ENCODE measurements at places on chromosomes 5 and 9.
A peak's percentile ranks its signal among the peaks of the same experiment; 100 is the strongest.

DNA sequence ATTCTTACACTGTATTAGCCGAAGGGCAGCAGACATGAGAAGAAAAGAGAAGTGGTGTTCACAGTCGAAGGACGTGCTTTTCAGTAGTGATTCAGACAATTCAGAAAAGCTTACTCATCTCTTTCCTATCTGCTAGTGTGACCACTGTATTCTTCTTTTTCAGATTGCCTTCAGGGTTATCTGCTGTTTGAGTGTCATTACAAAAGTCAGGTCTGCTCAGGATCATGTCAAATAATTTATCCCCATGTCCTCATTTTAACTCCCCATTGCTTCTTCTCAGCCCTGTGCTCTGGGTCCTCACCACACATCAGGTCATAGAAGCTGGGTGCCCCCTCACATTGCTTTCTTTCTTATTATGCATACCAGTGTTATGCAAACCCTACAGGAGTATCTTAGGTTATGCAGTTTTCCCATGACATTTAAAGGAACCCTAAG is 394.0 kb downstream of the CETN3 start:
- DNase-seq: no peak

- DNase-seq: no peak
Observed at GRCh38 chr9:113599646-113600022, 136.1 kb downstream of the RGS3 start.

- no peak for DNase-seq
Observed at GRCh38 chr9:92679413-92680165, 9.7 kb upstream of the IPPK start.

- DNase-seq: no peak
Observed at GRCh38 chr5:127441799-127442484, 75.5 kb upstream of the PRRC1 start.

GRCh38 chr9:121709798-121710197 is 58.4 kb downstream of the DAB2IP start:
- no peak for DNase-seq

DNA sequence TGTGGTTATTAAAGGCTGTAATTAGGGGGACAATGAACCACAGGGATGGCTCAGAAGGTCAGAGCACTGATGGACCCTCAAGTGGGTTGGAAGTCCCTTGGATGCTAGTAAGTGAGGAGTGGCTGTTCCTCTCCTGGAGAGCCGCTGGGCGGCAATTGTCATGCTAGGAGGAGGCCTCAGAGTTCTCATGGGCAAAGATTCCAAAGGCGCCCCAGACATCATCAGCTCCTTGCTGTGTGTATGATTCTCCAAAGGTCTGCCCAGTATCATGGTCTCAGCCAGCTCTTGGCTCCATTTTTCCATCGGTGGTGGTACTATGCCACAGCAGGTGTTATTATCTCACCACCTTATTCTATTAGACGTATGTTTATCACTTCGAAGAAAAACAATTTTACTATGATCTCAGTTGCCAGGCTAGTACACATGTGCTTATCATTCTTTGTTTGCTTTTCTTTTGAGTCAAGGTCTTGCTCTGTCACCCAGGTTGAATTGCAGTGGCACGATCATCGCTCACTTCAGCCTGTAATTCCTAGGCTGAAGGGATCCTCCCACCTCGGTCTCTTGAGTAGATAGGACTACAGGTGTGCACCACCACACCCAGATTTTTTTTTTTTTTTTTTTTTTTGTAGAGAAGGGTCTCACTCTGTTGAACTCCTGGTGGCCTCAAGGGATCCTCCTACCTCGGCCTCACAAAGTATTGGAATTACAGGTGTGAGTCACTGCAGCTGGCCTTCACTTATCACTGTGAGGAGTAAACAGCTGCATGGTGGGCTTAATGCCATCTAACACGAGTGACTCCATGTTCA is 46.8 kb downstream of the EXOSC2 start:
- no peak for DNase-seq

GRCh38 chr9:91549177-91549576 is 125.5 kb upstream of the NFIL3 start:
- DNase-seq: no peak

- DNase-seq: no peak
Observed at GRCh38 chr9:91150998-91151717, 210.6 kb downstream of the AUH start.

DNA sequence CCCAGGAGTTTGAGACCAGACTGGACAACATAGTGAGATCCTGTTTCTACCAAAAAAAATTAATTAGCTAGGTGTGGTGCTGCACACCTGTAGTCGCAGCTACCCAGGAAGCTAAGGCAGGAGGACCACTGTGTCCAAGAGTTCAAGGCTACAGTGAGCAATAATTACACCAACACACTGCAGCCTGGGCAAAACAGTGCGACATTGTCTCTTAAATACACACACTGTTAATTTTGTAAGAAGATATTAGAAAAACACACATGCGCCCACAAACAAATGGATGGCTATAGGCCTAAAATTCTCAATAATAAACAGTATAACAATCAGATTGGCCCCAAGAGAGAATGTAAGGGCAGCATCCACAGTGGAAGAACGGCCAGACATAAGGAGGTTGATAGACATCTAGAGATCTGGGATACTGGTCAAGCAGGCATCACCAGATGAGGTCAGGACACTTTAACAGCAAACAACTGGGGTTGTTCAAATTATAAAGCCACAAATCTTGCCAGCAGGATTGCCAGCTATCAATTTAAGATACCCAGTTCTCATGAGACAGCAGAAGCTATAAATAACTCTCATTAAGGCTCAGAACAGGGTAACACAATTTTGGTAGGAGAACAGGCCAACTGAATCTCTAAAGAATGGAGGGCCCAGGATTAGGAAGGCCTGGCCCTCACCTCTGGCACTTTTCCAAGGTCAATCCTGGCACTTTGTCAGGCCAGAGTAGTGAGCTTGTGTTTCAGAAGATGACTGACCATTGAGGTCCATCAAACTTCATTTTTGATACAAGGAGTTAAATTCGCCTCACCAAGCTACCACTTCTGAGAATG is 29.5 kb downstream of the GOLPH3 start:
- no peak for DNase-seq

GRCh38 chr5:148372893-148373292 is 10.9 kb upstream of the FBXO38 start:
- no peak for DNase-seq

DNA sequence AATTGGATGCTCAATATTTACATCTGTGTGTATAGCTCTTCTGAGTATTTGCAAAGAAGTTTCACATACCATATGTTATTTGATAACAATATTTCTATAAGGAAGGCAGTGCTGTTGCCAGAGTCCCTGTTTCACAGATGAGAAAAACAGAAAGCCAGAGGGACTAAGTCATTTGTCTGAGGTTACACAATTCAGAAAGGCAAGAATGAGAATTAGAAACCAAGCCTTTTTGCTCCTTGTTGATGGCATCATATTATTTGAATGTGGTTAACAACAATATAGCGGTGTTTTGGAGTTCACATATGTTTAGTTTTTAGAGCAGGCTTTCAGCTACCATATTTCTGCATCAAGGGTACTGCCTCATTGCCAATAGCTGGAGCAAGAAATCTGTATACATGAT is 110.9 kb upstream of the PRLR start:
- DNase-seq: no peak

DNA sequence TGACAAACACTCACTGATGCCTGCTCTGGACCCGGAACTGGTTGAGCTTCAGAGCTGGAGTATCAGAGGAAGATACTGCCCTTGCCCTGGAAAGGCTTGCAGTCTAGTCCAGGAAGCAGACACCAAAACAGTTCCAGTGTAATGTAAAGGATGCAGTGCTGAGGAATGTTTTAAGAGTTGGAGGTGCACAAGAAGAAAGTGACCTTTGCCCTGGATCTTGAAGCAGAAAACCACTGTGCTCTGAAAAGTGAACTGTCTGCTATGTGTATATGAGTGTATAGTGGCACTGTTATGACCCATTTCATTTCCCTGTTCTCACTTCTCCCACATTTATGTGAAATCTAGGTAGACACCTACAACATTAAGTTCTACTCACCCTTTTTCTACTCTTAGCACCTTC is 2.1 kb downstream of the ZNF346 start:
- no peak for DNase-seq

- no peak for DNase-seq
Observed at GRCh38 chr9:19199012-19199411, 31.5 kb upstream of the DENND4C start.

- peak; percentile 40 for DNase-seq
Observed at GRCh38 chr9:63817622-63818518, 1467.1 kb downstream of the FOXD4L5 start.

GRCh38 chr5:62767650-62768049 is 189.0 kb downstream of the LRRC70 start:
- no peak for DNase-seq

DNA sequence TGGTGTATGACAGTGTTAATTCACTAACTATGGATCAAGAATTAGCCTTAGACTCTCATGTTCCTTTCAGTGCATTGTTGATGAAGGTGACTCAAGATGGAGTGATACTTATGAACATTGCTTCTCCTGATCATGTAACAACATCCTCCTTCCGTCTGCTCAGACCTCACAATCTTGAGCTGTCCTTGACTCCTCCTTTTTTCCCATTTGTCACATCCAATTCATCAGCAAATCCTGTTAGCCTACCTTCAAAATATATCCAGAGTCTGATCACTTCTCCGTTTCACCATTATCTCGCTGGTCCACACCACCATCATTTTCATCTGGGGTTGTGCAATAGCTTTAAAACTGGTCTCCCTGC is 9.2 kb upstream of the SEMA6A start:
- DNase-seq: no peak

- DNase-seq: no peak
Observed at GRCh38 chr5:134494780-134495179, 30.7 kb upstream of the JADE2 start.
